ENCODE measurements at places on chromosomes 2 and 18. TPM values are rescaled to one million over a fixed set of nuclear protein-coding genes. Genes with fewer than 3 reads are reported as not detected.

ANO7 gene
- 2.5 TPM for polyA plus RNA-seq

ZNF892 gene
- polyA plus RNA-seq, result 7.6 TPM

FER1L5 gene
- polyA plus RNA-seq, result 1.9 TPM

PROM2 gene
- 39.1 TPM for polyA plus RNA-seq

SPC25 gene
- 28.9 TPM for polyA plus RNA-seq

HOXD12 gene
- 0.32 TPM for polyA plus RNA-seq

RTP5 gene
- polyA plus RNA-seq, result not detected

CABYR gene
- polyA plus RNA-seq, result 13.0 TPM

PRKRA gene
- 91.7 TPM for polyA plus RNA-seq

GRCh38 chr2:240600451-240600961 lies 14.0 kb downstream of the CAPN10 start:
- DNase-seq, result no peak

DNA sequence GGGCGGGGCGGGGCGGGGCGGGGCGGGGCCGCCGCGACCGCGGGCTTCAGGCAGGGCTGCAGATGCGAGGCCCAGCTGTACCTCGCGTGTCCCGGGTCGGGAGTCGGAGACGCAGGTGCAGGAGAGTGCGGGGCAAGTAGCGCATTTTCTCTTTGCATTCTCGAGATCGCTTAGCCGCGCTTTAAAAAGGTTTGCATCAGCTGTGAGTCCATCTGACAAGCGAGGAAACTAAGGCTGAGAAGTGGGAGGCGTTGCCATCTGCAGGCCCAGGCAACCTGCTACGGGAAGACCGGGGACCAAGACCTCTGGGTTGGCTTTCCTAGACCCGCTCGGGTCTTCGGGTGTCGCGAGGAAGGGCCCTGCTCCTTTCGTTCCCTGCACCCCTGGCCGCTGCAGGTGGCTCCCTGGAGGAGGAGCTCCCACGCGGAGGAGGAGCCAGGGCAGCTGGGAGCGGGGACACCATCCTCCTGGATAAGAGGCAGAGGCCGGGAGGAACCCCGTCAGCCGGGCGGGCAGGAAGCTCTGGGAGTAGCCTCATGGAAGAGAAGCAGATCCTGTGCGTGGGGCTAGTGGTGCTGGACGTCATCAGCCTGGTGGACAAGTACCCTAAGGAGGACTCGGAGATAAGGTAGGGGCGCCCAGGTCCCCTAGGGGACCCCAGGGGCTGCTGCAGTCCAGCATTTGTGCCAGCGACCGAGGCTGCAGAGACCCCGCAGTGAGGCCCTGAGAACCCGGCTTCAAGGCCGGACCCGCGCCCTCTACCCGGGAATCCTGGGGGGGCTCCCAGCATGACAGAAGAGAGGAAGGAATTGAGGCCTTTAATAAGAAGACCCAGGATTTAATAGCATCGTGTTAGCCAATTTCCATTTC lies at the start of gene KHK:
Gene KHK, plus strand, starts transcription at position 49 of the 870 bp plus-strand sequence. Its CDS starts 488 bp downstream, at position 537.
- no peak for DNase-seq

- no peak for DNase-seq
Measured at GRCh38 chr2:176251928-176252327, 17.3 kb upstream of the MTX2 start.

- no peak for DNase-seq
Measured at GRCh38 chr18:70260683-70261082, 28.2 kb upstream of the SOCS6 start.

DNA sequence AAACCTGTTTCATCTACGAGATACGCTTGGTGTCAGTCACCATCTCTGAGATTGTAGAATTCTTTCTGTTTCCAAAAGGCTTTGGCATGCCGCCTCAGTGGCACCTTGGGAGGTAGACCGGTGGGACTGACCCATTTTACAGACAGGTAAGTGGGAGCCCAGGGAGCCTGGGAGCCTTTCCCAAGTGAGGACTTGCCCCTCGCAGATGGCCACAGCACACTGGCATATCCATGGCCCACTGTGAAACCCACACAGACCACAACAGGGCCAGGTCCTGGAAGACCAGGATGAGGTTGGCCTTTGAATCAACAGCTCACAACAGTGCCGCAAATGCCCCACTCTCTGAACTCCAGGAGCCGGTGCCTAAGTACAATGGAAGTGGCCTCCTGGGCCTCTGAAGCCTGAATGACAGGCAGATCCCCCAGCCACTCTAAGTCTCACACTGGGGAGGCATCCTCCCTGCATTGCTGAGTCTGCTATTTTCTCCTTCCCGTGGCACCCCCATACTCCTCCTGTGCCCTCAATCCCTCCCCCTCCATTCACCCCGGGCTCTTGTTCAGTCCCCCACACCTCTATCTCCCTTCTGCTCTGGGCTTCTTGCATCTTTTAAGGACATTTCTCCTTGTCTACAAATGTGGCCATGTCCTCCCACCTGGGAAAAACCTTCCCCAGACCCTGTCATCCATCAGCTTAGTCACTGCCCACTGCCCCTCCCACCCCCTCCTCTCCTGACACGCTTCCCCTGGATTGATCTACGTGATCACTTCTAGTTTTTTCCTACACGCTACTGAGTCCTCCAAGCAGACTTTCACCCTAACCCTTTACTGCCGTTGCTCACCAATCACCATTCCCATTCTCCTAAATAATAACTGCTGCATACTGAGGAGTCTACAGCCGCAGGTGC lies 26.2 kb downstream of the CENPA start:
- no peak for DNase-seq

GRCh38 chr2:58616961-58617360 lies 375.8 kb upstream of the FANCL start:
- no peak for DNase-seq

GRCh38 chr2:186862869-186863709 lies 14.1 kb upstream of the ZSWIM2 start:
- DNase-seq, result peak; percentile 26

- DNase-seq, result no peak
Measured at GRCh38 chr2:140023291-140023690, 1243.1 kb upstream of the NXPH2 start.

GRCh38 chr2:235587202-235587601 lies 93.4 kb downstream of the AGAP1 start:
- DNase-seq, result no peak

GRCh38 chr2:124319577-124319976 lies 294.5 kb downstream of the CNTNAP5 start:
- no peak for DNase-seq

DNA sequence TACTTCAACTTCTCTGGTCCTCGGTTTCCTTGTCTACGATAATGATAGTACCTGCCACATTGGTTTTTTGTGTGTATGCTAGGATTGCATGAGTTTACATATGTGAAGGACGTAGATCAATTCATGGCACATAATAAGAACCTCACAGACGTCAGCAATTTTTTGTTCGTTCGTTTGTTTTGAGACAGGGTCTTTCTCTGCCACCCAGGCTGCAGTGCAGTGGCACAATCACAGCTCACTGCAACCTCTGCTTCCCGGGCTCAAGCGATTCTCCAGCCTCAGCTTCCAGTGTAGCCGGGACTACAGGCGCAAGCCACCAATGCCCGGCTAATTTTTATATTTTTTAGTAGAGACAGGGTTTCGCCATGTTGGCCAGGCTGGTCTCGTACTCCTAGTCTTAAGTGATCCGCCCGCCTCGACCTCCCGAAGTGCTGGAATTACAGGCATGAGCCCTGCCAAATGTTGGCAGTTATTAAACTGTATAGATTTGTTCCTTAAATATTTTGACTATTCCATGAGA lies 756 bp upstream of the SLC35F5 start:
- DNase-seq, result no peak

- DNase-seq, result no peak
Measured at GRCh38 chr2:206482123-206482522, 38.8 kb downstream of the ADAM23 start.

- no peak for DNase-seq
Measured at GRCh38 chr2:1893856-1894255, 149.5 kb upstream of the PXDN start.

DNA sequence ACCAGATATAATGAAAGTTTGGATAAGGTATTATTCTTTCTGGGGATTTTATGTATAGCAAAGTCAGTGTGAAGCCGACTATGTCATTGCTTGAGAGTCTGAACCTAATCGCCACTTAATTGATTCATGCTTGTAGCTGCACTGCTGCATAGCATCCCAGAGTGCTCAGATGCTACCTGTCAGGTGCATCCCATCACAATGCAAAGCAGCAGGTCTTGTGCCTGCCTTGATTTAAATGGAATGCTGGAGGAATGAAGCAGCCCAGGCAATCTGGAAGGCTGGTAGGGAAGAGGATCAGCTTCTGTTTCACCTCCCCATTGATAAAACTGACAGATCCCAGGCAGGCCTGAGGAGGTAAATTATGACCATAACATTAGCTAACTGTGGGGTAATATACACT lies 40.4 kb upstream of the ATIC start:
- no peak for DNase-seq

DNA sequence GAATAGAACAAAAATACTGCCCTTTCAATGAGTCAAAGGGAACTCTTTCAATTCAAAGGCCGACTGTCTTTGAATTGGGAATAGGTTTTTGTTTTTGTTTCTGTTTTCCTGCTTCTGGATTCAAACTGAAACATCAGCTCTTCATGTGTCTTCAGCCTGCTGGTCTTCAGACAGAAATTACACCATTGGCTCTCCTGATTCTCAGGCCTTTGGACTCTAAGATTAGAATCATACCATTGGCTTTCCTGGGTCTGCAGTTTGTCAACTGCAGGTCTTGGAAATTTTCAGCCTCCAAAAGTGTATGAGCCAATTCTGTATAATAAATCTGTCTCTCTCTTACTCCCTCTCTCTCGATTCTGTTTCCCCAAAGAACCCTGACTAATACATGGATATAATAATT lies 31.1 kb downstream of the CTLA4 start:
- DNase-seq, result no peak

DNA sequence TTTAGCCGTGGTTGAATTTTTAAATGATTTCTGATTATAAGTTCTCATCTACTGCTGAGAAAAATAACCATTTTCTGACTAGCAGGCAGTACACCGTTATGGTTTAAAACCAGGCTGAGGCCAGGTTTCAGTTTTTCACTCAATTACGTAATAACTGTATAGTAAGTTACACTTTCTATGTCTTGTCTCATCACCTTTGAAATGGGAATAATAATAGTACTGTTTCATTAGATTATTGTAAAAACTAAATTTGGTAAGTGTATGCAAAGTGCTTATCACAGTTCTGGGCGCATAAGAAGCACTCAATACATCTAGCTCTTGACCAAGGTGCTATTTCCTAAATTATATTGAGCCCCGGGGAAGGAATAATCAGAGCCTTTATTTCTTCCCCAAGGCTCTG lies 76.8 kb downstream of the LIMS1 start:
- DNase-seq, result no peak

DNA sequence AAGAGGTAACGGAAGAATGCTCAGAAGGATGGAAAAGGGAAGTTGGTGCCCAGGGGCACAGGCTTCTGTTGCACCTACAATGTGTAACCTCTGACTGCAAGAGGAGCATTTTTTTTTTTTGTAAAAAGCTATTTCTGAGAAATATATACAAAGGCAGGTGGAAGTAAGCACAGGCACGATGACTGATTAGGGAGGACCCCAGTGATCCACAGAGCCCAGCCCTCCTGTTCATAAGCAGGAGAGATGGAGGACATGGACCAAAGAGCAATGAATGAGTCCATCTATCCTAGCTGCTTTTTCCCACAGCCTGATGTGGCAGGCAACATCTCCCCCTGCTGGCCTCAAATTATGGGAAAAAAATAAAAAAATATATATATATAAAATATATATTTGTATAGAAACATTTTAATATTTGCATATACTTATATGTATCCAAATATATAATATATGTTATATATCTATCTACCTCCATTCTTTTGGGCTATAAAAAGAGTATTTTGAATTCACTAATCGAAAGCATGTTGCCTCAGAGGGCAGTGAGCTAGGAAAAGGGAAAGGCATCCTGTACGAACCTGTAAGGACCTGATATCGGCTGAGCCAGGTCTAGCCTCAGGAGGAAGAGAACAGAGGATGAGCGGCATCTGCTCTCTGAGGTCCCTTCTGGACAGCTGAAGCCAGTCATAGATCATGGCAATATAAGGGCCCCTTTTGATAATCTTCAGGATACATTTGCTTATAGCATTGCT lies 166.0 kb upstream of the STK17B start:
- peak; percentile 12 for DNase-seq

DNA sequence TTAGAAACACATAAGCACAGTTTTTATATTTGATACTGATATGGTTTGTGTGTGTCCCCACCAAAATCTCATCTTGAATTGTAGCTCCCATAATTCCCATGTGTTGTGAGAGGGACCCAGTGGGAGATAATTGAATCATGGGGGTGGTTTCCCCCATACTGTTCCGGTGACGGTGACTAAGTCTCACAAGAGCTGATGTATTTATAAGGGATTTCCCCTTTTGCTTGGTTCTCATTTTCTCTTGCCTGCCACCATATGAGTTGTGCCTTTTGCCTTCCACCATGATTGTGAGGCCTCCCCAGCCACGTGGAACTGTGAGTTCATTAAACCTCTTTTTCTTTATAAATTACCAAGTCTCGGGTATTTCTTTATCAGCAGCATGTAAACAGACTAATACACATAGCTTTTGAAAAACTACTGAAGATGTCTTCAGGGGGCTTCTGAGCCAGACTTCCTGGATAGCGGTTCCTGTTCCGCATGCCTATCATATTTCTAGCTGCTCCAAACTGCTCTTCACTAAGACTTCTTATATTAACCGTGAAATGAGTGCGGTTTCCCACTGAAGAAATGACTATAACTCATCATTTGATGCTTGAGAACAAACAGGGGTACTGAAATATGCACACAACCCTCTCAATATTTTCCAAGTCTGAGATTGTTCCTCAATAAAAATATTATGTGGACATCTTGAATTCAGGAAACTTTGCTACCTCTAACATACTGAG lies 75.8 kb downstream of the SPHKAP start:
- no peak for DNase-seq

DNA sequence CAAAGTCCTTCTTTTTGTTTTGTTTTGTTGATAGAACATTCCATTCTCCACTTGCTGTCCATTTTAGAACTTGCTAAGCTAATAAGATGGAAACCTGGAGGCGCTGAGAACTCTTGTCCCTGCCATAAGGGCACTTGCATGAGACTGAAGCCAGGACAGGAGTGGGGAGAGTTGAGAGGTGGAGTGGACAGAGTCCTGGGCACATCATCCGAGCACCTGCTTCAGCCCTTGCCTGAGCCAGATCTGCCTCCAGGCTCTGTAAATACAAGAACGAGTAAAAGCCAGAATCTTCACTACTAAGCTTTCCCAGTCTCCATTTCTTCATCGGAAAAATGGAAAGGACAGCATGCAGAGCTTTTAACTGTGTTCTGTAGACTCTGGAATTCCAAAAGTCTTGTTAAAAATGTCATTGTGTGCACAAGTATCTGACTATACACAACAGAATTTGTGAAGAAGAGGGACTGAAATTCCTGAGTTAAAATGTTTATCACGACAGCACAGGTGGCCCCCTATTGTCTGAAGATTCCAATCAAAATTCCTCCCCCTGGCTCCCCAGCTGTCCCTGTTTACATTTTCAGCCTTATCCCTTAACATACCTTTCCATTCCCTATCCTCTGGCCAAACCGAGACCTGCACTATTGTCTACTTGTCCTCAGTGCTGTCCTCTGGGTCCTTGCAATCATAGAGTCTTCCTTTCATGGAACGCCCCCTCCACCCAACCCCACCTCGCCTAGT lies 498.2 kb upstream of the TNP1 start:
- DNase-seq, result no peak

GRCh38 chr2:55843096-55843993 lies 80.2 kb downstream of the EFEMP1 start:
- peak; percentile 77 for DNase-seq
